HepG2 (cell line): ENCODE measurements at places on chromosomes 16 and 17.

- no peak for DNase-seq
Observed at GRCh38 chr17:36813357-36813756, 123.9 kb upstream of the LHX1 start.

DNA sequence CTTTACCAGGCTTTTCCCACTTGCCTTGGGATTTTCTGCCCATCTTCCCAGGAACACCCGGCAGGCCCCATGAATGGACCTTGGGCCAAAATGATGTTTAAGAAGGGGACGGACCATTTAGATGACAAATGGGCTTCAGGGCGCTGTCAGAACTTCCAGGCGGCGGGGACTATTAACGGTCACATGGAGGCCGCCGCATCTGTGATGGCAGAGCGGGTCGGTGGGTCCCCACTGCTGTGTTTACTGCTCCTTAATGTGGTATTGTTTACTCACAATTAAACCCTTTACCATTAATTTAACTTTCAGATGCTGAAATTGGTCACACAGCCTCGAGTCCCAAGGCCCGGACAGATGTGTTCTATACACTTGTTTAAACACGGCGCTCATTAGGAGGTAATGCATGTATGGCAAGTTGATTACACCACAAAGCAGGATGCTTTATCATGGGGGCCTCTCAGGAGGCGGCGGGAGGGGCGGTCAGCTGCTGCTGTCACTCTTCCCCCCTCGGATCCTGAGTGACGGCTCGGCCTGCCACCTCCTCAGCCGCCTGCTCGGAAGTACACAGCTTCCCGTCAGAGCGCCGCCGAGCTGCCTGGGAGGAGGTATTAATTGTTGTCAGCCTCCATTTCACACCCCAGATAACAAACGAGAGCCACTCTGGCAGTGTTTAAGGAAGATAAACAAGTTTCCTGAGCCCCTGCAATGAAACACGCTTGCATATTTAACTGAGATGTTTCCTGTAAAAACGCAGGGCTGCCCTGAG is 83.9 kb upstream of the IRX3 start:
- DNase-seq: no peak

DNA sequence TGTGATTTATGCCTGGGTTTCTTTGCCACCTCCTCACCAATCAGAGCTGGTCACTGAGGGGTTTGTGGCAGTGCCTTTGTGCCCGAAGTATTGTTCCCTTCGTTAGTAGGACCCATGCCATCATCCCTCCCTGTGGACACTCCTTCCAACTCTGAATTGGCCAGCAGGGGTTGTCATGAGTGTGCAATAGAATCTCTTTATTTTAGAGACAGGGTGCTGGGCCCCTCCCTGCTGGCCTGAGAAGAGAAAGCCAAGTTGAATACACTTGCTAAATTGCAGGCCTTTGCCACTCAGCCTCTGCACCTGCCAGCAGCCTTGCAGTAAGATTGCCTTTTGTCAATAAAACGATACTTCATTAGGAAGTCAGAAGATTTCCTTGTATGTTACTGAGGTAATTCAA is 40.7 kb upstream of the SLC12A3 start:
- peak; percentile 53 for DNase-seq

DNA sequence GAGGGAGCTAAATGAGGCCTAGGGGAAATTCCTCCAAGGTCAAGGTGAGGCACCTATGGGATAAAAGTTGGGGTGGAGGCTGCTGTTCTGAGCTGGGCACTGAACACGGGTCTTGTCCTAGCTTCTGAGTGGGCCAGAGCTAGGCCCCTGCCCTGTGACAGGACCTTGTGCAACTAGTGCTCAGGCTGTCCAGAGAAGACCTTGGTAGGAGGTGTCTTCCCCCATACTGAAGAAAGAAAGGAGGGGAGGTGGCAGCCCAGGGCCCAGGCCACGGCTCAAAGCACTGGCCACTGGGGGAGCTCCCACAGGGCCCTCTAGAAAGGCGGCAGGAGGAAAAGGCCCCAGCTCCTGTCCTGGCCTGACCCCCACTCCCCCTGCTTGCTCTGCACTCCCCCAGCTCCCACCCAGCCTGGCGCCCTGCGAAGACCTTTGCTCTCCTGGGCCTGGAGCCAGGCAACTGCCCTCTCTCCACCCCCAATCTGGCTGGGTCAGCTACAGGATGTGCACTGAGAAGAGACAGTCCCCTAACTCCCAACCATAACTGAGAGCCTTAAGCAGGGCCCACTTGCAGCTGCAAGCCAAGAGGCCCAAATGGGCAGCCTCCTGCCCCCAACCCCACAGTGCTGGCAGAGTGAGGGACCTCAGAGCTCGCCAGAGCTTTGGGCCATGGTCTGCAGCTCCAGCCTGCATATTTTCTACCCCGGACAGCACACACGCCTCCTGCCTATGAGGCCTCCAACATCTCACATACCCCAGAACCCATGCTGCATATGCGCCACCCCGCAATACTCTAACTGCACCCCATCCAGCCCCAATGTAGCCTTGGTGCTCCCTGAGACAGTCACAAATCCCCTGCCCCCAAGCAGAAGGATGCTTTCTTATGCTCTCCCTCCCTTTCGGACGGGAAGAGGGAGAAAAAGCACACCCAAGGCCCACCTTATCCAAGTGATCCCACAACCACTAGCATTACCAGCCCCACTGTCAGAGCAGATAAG is 15.3 kb downstream of the HSD11B2 start:
- peak; percentile 95 for DNase-seq

DNA sequence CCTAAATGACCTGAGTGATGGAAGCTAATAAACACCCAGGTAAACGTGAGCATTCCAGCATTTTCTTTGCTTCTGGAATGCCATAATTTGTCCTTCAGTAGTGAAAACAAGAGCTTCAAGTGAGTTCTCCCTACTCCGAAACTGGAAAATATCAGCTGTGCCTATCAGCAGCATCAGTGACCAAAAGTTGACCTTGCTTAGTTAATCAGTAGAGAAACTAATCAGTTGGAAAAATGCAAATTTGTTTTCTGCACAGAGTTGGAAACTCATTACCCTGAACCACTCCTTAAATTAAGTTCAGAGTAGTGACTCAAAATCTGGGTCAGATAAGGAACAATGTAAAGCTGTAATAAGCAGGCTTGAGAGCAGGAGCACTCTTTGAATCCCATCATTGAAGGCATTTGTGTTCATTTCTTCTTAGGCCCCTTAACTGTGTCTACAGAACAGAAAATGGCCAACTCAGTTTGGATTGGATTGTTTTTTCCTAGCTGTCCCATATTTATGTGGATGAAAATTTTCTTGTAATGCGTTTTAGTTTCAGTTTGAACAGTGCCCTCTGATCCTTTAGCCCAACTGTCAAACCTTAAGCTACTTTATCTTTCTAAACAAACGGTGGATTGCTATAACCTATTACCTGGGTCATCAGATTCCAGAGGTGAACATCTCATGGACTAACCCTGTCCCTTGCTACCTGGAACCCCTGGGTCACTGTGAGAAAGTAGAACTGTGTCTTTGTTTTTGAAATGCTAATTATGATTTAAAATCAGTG is 290.4 kb downstream of the TOX3 start:
- no peak for DNase-seq

DNA sequence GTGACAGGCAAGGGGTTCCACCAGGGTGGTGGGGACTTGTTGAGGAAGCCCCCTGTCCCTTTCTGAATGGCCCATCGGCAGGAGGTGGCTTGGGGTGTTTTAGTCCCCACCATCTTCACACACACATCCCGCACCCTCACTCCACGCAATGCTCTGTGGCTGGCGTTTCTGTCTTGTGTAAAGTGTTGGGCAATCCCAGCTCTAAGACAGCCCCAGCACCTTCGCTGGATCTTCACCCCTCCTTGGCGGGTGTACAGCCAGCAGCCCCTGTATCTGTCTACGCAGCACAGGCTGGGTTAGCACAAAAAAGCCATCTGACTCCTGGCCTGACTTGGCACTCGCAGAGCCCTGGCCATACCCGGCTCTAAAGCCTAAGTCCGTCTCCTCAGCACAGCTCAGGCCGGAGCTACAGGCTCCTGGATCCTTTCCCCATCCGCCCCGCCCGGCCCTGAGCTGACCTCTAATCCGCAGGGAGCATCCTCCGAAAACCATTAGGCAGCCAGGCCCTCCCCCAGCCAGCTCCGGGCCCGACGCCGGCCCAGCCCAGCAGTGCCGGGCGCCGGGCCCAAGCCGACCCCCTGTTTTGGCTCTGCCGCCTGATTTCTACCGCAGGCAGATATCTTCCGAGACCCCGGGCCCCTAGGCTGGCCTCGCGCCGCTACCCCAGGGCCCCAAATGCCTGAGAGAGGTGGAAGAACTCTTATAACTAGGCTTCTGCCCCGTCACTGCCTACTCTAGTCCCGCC is 42.4 kb upstream of the TAC4 start:
- no peak for DNase-seq

DNA sequence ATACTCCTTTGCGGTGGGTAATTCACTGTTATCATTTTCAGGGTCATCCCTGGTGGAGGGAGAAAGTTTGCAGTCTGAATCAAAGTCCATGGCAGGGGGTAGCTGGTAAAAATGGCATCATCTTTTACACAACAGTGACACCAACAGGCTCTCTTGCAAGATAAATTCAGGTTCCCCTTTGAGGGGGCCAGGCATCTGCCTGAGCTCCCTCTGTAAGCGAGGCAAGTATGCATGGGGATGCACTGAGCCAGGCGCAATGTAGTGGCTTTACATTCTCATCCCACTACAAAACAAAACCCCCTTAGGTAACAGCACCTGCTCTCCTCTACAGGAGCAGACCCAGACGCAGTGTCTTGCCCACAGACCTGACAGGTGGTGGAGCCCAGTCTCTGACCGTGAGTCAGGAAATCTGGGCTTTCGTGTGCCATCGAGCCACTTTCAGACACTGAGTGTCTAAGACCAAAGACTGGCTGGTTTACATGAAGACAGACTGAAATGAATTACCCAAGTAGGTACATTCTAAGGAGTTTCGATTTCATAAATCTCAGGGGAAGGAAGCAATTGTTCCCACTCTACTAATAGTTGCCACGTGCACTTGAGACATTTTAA is 17.7 kb downstream of the LITAFD start:
- DNase-seq: no peak

- peak; percentile 32 for DNase-seq
Observed at GRCh38 chr16:85055493-85056210, 28.1 kb downstream of the KIAA0513 start.

- DNase-seq: no peak
Observed at GRCh38 chr17:76530811-76531485, 6.6 kb downstream of the CYGB start.

- DNase-seq: no peak
Observed at GRCh38 chr16:74320707-74321106, 24.1 kb downstream of the PSMD7 start.

DNA sequence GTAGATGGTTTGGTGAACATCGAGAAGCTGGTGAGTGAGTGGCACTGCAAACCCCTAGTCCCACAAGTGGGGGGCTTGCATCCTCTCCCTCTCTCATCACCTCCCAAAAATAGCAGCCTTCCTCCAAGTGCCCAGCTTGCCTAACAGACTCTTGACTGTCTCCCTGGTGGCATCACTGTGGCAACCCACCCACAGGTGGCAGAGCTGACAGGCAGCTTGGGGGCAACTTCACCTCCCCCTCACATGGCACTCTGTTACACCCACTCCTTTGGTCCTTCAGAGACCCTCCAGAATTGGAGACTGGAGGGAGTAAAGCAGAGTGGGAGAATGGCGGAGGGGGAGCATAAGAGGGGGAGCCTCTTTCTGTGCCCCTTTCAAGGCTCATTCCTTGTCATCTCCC is 15.7 kb downstream of the RAPGEFL1 start:
- DNase-seq: no peak

DNA sequence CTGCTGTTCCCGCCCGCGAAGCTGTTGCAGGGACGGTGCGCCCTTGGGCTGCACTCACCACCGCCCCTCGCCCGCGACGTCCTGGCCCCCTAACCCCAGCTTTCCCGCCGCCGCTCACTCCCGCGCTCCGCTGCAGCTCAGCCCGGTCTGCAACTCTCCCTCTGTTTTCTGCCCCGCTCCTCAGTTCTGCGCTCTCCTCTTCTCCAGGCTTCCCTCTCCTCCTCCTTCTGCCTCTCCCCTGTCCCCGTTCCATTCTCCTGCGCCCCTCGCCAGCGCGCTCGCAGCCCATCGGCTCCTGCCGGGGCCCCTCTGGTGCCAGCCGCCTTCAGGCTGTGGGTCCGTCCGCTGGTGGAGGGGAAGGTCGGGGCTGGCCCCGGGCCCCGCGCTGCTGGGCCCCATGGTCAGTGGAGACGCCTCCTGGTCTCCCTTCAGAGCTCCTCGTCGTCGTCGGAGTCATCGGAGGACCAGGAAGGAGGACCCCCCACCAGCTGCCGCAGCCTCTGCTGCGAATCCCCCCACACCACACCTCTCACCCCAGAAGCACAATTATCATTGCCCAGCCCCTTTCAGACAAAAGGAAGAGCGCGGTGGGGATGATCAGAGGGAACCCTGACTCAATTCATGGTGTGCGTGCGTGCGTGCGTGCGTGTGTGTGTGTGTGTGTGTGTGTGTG is 223.2 kb upstream of the FOXF1 start:
- DNase-seq: no peak

DNA sequence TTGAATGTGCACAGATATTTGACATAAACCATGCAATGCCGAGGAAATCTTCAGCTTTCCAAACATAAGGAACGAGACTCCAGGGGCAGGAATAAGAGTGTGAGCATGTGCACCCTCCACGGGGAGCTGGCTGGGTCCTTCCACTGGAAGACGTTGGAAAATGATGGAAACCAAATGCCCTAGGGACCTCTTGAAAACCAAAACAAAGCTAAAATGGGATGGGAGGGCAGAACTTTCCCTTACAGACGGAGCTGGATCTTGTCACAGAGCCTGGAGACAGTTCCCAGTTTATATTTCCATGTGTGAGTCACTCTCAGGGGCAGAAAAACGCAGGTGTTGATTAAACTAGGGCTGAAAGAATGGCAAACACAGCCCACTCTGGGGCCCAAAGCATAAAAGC is 34.4 kb upstream of the DNAH17 start:
- no peak for DNase-seq

GRCh38 chr17:48374650-48375230 is 55.3 kb downstream of the SKAP1 start:
- peak; percentile 49 for DNase-seq

DNA sequence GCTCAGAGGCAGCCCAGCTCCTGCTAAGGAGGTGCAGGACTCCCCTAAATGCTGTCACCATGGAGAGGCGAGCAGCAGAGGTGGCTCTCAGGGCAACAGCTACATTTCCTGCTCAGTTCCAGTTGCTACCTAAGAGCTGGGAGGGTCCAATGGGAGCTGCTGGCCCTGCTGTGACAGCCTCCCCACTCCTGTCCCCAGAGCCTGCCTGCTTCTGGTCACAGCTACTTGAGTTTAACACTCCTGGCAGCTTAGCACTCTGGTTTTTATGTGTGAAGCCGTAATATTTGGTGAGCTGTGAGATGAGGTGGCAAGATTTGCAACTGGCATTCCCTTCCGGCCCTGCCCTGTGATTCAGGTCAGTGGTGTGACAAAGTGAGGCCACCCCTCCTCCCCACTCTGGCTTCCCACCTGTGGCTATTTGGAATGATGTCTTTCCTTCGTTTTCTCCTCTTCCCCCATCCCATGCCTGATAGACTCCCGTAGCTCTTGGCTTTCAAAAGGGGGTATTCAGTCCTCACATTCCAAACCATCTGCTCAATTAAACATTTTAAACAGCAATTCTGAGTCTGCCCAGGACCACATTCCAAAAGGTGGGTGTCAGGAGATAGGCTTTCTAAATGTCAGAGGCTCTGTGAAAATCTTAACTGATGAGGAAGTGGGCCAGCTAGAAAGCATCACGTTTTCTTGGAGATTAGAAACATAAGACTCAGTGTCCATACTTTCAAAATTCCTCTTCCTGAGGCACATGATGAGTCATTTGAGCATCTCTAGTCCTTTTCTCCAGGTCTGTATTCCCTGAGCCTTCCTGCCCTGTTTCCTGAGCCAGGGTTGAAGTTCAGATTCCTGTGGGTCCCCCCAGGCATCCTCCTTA is 42.6 kb upstream of the SKAP1 start:
- DNase-seq: no peak
